ENCODE measurements at places on chromosomes 1 and 21. TPM values are rescaled to one million over a fixed set of nuclear protein-coding genes. Genes with fewer than 3 reads are reported as not detected.

LCE1D gene
- not detected for total RNA-seq

DNA sequence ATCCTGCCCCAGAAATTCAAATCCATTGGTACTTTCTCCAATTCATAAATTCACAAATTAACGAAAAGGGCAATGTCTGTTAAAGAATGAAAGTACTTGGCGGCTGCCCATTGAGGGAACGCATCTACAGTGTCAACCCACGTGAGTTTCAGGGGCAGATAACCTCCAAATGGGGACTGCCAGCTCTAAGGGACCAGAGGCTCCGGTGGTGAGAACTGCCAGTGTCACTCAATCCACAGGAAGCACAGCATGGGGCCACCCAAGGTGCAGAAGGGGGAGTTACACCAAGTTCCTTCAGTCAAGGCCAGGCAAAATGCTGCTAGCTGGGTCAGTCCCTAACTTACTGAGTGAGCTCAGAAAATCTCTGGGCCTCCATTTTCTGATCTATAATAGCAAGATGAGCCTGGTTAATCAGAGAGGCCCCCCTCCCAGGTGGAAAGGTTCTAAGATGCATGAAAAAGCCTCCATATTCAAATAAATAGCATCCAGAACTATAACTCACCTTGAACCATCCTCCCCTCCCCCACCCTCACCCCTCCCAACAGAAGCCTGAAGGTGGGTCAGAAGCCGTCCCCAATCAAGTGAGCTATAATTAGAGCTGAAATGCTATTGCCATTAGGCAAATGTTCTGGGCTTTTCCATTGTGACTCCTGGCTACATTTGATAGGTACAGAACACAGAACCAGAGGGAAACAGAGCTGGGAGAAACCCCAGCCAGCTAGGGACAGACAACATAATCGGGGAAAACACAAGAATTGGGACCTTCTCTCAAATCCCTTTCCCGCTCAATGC, 41.7 kb downstream of the LRP8 start:
- DNase-seq, result no peak

ATP1A4 gene
- not detected for total RNA-seq

LCE1F gene
- not detected for total RNA-seq

DNA sequence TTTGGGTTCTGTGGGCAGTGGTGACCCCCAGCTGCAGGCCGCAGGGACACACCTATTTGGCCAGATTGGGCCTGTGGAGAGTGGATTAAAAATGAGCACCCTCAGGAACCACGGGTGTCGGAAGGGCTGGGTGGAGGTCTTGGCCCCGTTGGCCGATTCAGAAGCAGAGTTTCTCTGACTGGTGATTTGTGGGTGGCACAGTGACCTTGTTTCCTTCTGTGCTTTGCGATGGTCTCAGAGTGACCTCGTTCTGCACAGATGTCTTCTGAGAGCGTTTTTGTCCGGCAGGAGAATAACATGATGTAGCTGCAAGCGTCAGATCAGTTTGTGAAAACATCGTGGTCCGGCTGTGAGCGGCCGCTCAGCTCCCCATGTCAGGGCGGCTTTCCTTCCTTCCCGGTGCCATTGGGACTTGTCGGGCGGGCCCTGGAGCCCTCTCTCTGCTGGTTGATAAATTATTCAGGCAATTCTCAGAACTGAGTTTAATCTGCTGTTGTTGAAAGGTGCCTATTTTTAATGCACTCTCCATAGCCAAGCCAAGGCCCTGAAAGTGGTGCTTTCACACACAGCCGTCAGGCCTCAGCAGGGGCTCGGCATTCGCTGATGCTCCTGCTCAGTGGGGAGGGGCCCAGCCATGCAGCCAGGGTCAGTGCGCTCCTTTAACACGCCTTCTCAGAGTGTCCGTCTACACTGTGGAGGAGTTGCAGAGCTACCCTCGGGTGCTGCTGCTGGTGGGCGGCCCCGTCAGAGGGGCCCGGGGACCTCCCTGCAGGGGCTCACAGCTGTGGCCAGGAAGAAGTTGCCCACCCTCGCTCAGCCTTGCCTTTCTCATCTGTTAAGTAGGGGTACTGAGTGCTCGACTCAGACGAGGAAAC, 26.8 kb downstream of the TRPM2 start:
- no peak for DNase-seq

- DNase-seq, result no peak
Measured at GRCh38 chr1:6243993-6244392, at the start of gene HES3. Gene HES3 (plus strand): TSS chr1:6244179. CDS start chr1:6244366, 187 bp downstream.

Measured in osteocyte (in vitro differentiated cells).